Cardiac septum (tissue), 1 donor: ENCODE measurements at places on chromosomes 4 and X. TPM values are rescaled to one million over a fixed set of nuclear protein-coding genes. Genes with fewer than 3 reads are reported as not detected.

TMEM154 gene
- 1.6 TPM for total RNA-seq

DNA sequence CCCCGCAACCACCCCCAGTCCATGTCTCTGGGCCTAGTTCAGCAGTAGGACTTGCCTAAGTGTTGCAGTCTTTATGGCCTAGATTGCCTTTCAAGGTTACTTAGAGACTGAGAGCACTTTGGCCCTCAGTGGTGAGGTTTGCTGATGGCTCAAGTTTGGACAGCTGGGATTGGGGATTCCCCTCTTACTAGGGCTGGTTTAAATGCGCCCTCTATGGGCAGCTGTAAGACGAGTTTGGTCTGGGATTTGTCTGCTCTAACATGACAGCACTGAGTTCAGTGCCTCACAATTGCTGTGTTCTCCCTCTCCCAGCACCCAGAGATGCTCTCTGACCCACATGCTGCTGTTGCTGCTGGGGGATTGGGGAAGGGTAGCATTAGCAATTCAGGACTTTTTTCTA is 23.1 kb downstream of the DACH2 start:
- DNase-seq, result no peak

FSTL5 gene
- total RNA-seq, result not detected

SOD3 gene
- 115 TPM for total RNA-seq

DNA sequence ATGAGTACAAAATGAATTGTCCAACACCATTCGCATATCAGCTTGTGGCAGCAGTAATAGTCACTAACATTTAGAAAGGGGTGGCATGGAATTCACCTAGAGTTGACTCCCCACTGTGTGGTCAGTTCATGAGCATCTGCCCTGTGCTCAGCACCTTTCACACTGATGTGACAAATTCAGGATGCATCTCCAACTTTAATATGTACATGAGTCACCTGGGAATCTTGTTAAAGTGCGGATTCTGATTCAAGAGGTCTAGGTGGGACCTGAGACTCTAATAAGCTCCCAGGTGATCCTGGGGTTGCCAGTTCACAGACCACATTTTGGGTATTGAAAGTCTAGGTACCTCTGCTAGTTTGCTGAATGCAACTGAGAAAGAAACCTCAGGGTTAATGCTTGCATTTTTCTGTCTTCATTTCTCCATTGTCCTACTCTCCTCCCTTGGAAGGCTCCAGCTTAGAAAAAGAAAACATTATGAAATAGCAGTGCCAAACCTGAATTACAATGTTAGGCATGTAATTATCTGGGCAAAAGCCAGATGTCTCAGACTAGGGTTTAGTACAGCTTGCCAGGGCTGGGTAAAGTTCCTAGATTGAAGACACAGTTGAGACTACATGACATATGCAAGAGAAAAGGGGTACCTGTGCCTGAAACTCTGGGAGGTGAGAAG is 32.7 kb downstream of the TMSB4X start:
- DNase-seq, result no peak

DNA sequence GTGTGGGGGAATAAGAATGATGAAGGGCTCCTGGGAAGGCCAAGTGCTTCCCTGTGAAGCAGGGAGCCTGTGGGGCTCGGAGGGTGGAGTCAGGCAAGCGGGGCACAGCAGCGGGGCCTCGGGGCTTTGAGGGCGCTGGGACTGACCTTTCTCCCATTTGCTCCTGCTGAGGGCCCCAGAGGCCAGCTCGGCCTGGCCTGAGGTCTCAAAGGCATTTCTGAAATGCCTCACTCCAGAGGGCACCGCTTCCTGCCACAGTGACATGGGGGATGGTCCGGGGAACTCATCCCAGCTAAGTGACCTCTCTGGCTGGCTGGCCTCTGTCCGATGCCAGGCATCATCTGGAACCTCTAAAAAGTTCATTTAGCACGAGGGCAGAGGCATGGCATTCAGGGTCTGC is 98.8 kb upstream of the STX18 start:
- peak; percentile 57 for DNase-seq

GRCh38 chr4:41524425-41524824 is 13.5 kb upstream of the LIMCH1 start:
- no peak for DNase-seq

S100P gene
- 2.8 TPM for total RNA-seq

MAPK10 gene
- total RNA-seq, result 3.0 TPM

- no peak for DNase-seq
These were observed 4.2 kb downstream of the STBD1 start for GRCh38 chr4:76310683-76311082.

DNA sequence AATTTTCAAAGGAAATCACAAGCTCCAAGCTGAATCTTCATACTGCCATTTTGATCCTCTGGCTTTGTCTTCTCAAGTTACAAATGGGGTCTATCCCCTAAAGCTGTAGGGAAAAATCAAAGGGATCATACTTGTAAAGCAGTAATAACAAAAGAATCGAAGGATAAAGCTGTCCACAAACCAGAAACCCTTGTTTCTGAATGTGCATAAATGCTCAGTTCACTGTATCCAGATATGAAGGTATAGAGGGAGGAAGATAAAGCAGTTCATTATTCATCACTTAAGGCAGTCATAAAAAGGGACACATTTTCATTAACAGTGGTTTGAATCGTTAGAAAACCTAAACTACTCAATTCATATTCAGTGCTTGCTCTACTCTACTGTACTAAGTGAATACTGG is 33.2 kb upstream of the RPS6KA6 start:
- DNase-seq, result no peak

MAGEA10 gene
- total RNA-seq, result not detected

GRCh38 chrX:15616531-15616930 is 15.8 kb upstream of the ACE2 start:
- no peak for DNase-seq

EDA gene
- total RNA-seq, result 5.9 TPM

GRCh38 chrX:49041744-49042580 is 1.2 kb downstream of the TFE3 start:
- no peak for DNase-seq

GRCh38 chr4:163966612-163967011 is 472.1 kb downstream of the TMA16 start:
- DNase-seq, result no peak

ERVMER34-1 gene
- 3.4 TPM for total RNA-seq

ZAR1 gene
- not detected for total RNA-seq

DNA sequence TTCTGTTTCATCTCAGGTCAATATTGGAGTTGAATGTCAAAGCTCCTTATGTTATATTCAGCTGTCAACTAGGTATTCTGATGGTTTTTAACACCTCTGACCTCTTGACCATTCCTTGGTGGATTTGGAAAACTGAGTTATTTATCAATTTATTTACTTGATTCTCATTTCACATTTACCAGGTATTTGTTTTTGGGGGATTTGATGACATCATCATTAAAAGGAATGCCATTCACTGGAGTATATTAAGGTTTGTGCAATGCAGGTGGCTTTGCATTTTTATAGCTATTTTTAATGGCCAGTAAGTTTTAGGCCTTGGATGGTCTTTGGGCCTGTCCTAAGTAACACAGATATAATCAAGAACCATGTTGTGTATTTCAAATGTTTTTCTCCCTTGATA is 67.2 kb downstream of the TSPAN7 start:
- no peak for DNase-seq

NXF3 gene
- 0.19 TPM for total RNA-seq

GRCh38 chrX:49704691-49705404 is 9.1 kb upstream of the PAGE1 start:
- no peak for DNase-seq

BANK1 gene
- 0.22 TPM for total RNA-seq

DNA sequence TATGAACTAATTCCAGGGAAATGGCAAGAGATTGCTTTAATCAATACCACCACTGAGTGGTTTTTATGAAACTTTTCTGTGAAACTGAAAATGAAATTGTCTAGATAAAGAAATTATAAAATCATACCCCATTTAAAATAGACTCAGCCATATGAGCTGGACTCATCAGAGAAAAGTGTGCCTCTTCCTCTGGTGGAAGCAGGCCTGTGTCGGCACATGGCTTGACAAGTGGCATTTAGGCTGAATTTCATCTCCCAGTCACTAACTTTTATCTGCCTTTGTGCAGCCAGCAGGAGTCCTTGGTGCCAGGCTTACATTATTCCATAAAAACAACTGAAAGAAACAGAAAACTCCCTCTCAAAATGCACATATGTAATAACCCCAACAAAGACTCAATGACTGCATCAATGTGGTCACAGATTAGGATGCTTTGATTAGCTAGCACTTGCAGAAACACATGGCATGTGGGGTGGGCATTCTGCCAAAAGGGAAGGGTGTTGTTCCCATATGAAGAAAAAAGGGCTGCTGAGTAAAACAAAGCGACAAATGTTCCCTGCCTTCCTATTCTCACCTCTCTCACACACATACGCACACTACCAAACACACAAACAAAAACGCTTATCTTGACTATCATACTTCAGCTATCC is 232.3 kb downstream of the PABPC4L start:
- no peak for DNase-seq

- DNase-seq, result no peak
These were observed 114.5 kb upstream of the PCDH7 start for GRCh38 chr4:30605616-30606190.

MAOA gene
- 68.9 TPM for total RNA-seq

DNA sequence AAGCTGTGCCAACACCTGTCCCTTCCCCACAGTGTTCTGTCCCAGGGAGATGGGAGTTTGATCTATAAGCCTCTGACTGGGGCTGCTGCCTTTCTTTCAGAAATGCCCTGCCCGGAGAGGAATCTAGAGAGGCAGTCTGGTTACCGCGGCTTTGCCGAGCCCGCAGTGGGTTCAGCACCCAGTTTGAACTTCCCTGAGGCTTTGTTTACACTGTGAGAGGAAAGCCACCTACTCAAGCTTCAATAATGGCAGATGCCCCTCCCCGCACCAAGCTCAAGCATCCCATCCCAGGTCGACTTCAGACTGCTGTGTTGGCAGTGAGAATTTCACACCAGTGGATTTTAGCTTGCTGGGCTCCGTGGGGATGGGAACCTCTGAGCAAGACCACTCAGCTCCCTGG is 33.3 kb upstream of the ARSJ start:
- no peak for DNase-seq

GRCh38 chr4:40232610-40233009 is 35.8 kb downstream of the RHOH start:
- DNase-seq, result no peak

PLAC1 gene
- total RNA-seq, result not detected

- no peak for DNase-seq
These were observed 11.9 kb downstream of the BMX start for GRCh38 chrX:15512401-15512965.

DNA sequence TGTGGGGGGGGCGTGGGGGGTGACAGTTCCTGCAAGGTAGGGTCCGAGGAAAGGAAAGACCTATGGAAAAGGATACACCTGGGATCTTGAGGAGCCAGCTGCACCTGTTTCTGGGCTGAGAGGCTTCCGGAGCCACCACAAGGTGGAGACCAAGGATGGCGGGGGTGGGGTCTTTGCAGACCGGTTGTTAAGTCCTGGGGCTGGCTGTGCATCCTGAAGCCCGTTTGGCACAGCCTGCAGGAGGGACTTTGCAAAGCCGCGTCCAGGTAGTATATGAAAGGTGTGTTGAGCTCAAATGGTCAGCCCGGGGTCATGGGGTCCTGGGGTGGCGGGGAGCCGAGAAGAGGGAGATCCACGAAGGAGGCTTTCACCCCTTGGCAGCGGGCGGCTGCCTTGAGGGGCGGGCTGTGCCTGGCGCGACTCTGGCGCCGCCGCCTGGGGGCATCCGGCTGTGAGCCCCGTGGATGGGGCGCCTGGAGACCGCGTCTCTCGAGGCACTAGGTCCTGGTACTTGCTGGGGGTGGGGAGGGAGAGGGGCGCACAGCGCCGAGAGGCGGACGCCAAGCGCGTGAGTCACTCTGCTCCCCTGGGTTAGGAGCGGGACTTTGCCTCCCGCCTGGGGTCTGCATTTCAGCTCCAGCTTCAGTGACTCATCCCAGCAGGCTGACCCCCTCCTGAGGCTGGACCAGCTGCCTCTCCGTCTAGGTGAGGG is 58.2 kb upstream of the DYNLT3 start:
- DNase-seq, result no peak

DNA sequence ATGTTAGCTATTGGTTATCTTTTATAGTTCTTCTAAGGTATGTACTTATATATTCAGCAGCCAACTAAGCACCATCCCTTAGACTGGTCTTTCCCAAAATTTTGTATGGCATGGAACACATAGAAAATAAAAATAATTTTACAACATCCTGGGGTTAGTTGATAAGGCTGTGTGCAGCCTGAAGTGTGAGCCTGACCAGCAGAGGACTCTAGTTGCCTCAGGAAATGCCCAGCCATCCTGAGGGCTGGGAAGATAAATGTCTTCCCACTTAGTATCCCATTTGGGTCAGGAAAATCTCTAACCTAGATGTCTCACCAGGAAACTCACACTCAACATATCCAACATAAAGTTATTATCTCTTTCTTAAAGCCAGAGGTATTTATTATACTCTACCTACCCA is 251.4 kb upstream of the POF1B start:
- no peak for DNase-seq

ABCG2 gene
- 4.4 TPM for total RNA-seq

DMP1 gene
- total RNA-seq, result not detected

ACE2 gene
- 113 TPM for total RNA-seq

DNA sequence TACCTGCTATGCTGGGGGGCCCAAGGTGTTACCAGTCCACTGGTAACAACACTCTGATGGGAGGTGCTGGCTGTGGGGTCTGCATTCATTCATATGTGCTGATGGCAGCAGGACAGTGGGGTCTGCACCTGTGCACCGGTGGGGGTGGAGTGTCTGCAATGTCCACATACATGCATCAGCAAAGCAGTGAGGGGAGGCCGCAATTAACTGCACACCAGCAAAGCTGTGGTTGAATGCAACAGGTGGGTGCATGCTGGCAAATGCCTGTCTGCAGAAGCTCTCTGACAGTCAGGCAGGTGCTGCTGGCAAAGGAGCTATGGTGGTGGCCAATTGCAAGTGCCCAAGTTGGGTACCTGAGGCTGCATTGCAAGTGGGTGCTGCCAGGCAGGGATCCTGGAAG is 426.5 kb upstream of the FMR1 start:
- no peak for DNase-seq

- DNase-seq, result no peak
These were observed 121.3 kb downstream of the PRKX start for GRCh38 chrX:3592184-3592583.

TEX13B gene
- total RNA-seq, result not detected

GRCh38 chr4:14744346-14744745 is 257.9 kb upstream of the CPEB2 start:
- no peak for DNase-seq

MAEA gene
- total RNA-seq, result 55.2 TPM

ZDHHC15 gene
- total RNA-seq, result 2.0 TPM

ADH1B gene
- total RNA-seq, result 12.6 TPM

- DNase-seq, result no peak
These were observed 33.4 kb downstream of the GATB start for GRCh38 chr4:151727365-151727764.

- DNase-seq, result no peak
These were observed 58.9 kb downstream of the HOPX start for GRCh38 chr4:56622176-56622575.

CLIC2 gene
- total RNA-seq, result 13.4 TPM
